T-helper 1 cell (primary cell): ENCODE measurements at places on chromosomes 12 and 14.

DNA sequence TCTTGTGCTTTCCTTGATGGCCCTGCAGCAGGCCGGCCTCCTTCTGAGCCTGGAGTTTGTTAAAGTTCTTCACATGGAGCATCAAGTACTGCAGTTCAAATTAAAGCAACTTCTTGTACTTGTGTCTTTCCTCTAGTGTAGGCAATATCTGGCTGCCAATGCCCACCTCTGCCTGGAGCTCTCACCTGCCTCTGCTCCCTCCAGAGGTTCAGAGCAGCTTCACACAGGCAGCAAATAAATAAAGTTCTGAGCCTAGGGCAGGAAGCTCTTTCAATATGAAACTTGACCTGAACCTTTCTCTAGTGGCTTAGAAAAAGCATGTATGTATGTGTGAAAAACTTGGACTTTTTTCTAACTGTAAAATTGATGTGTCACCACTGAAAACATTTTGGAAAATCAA lies 65.9 kb downstream of the ITPR2 start:
- no peak for DNase-seq

- no peak for DNase-seq
Measured at GRCh38 chr12:119154435-119154818, 24.3 kb upstream of the HSPB8 start.

- no peak for DNase-seq
Measured at GRCh38 chr12:32997471-32997870, 100.9 kb upstream of the PKP2 start.

DNA sequence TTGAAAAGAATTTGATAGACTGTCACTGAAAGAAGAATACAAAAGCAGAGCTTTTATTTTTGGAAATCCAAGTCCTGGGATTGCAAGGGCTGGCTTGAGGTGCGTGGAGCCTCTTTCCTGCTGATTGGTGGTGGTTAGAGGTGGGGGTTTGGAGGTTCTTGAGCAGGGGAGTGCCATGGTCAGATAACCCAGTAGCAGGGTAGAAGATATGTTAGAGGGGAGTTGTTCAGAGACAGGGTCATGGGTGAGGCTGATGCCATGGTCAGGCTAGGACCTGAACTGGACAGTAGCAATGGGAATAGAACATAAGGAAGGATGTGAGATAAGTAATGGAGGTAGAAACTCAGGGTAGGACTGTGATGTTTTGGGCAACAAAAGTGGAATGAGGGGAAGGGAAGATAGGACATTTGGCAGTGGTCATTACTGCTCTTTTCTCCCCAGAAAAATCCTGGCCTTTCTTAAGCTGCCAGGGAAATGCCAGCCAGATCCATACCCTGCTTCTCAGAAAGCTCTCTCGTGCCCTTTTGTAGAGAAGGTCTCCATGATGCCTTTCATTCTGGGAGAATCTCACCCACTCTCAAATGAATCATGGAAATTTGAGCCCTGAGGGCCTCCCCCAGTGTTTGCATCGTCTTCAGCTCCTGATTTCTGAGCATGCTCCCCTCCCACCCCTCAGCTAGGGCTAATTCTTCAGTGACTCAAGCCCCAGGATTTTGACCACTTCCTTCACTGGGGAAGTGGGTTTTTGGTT lies 9.5 kb downstream of the EMP1 start:
- DNase-seq = no peak

GRCh38 chr12:104422441-104422840 lies 34.3 kb upstream of the CHST11 start:
- DNase-seq = no peak

DNA sequence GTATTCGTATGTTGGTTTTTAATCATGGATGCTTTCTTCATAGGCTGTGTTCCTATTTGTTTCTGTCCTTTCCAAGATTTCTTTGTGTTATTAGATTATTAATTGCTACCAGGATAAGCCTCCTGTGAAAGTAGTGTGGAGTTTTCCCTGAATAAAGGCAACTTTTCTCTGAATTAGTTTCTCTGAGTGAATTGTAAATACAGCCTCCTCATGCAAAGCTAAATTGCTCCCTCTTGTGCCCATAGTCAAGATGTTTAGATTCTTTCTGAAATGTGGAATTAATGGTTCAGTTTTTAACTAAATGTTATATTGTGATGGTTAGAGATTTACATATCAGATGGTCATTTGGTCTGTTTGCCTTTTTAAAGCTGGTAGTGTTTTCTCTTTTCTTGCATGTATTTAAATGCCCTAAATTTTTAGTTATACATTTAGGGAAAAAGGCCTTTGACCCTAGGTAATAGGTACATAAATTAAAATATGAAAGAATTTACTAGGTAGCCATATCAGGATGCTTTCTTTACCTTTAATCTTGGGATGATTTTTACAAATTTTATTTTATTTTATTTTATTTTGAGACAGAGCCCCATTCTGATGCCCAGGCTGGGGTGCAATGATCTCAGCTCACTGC lies 8.9 kb downstream of the APAF1 start:
- no peak for DNase-seq

DNA sequence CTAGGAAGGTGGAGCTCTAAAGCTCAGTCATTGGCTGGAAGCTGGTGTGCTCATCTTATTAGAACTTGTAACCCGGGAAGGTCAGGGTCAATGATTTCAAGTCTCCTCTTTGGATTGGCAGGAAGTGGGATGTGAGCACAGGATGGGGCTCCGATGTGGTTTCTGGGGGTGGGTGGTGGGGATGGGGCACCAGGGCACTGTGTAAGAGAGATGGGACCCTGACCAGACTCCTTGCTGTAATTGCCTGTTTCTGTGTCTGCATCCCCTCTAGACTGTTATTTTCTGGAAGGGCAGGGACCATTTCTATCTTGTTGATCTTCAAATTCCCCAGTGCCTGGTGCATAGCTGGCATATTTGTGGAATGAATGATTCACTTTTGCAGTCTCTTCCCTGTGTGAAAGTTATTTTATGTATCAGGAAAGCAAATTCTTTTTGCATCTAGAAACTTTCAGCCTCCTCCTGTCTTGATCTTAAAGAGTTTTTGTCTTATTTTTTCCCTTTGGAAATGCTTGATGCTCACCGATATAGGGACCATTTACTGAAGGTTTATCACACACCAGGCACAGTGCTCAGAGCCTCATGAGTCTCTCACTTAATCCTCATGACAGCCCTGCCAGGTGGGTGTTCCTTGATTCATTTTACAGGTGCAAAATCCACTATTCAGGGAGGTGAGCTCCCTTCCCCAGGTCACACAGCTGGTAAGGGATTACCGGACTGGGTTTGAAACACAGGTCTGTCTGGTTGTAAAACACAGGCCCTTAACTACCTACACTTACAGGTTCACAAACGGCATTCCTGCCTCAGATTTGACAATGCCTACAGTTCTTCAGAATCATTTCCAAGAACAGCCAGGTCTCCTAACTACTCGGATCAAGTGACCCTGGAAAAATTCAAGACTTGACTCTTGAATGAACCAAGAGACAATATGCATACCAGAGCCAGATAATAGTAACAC lies 86.9 kb upstream of the IGF1 start:
- no peak for DNase-seq

DNA sequence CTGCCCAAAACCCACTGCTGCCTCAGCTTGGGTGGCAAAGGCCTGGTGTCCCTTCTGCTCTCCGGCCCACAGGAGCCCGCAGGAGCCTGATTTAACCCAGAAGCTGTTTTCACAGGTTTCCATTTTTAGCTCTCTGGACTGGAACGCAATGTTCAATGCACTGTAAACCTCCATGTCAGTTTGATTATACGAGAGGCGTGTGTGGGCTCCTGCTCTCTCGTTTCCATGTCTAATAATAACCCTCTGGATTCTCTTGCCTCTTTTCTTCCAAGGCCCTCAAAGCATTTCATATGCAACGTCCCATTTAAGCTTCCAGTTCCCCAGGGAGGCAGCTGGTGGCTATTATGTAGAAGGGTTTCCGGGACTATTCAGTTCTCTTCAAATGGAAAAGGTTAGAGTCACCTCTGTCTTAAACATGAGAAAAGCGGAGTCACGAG lies 161.1 kb downstream of the SUDS3 start:
- DNase-seq = no peak
